ENCODE measurements at places on chromosomes 16 and 17.
A peak's percentile ranks its signal among the peaks of the same experiment; 100 is the strongest.

DNA sequence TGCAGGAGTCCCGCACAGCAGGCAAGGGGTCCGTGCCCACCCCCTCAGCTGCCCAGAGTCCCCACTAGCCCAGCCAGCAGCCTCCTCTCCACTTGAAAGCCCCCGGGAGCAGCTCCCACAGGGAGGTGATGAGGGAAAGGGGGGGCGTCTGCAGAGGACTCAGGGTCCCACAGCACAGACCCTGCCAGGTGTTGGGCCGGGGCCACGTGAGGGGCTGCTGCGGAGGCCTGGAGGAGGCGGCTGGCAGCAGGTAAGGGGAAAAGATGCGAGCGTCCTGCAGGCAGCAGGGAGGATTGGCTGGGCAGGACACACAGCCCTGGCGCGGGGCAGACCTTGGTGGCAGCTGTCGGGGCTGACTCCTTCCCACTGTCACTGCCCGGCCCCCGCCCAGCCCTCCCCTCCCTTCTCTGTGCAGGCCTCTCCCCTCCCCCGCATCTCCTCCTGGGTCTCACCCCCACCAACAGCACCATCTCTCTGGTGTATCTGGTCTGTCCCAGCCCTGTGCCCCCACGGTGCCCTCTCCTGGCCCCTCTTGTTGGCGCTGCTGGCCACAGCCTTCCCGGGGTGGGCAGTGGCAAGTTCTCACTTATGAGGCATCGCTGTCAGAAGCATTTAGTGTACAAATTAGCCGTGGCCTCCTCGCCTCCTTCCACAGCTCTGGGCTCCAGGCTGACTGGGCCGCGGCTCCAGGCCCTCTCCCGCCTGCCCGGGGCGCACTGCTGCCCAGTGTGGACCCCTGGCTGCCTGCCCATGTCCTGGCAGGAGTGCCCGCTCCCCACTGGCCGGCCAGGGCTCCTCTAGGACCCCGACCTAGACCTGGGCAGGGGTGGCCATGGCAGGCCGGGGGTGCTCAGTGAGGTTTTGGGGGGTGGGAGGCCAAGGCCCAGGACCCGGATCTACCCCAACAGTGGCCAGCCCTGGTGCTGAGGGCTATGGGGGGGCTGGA is 4.4 kb upstream of the PRR35 start:
- DNase-seq = no peak

DNA sequence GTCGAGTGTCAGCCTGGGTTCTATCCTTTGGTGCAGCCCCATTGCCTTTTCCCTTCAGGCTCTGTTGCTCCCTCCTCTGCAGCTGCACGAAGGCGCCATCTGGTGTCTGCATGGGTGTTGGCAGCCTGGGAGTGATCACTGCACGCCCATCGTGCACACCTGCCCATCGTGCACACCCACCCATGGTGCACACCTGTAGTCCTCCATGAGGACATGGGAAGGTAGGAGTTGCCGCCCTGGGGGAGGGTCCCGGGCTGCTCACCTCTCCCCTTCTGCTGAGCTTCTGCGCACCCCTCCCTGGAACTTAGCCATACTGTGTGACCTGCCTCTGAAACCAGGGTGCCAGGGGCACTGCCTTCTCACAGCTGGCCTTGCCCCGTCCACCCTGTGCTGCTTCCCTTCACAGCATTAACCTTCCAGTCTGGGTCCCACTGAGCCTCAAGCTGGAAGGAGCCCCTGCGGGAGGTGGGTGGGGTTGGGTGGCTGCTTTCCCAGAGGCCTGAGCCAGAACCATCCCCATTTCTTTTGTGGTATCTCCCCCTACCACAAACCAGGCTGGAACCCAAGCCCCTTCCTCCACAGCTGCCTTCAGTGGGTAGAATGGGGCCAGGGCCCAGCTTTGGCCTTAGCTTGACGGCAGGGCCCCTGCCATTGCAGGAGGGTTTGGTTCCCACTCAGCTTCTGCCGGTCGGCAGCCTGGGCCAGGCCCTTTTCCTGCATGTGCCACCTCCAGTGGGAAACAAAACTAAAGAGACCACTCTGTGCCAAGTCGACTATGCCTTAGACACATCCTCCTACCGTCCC is 2.9 kb downstream of the CTRL start:
- DNase-seq = peak; percentile 64

DNA sequence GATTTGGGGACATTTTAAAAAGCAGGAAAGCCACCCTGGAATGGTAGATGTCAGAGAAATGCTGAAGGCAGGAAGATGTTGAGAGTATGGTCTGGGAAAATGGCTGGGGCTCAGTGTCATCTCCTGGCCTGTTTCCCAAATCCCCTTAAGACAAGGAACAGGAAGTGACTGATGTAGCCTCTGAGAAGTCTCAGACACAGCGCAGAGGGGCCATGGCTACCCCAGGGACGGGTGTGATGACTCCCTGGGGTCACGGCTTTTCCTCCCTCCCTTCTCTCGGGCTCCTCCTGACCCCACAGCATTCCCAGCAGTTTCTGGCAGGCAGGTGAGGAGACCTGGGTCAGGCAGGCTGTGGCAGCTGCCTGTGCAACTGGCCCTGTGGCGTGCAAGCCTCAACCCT is 45.4 kb downstream of the RAP1GAP2 start:
- no peak for DNase-seq

GRCh38 chr17:42184713-42185620 is at the start of gene HCRT:
TSS of gene HCRT (minus strand) at chr17:42185452. CDS start at chr17:42185365, 87 bp downstream.
- DNase-seq = no peak
